ENCODE measurements at places on chromosomes 16 and 17. TPM values are rescaled to one million over a fixed set of nuclear protein-coding genes. Genes with fewer than 3 reads are reported as not detected.
A peak's percentile ranks its signal among the peaks of the same experiment; 100 is the strongest.

Gene VTN
- total RNA-seq: 54.1 TPM

Gene AANAT
- total RNA-seq: not detected

- no peak for DNase-seq
- H3K4me1 ChIP-seq: no peaks in the 10 kb centered on the region
- H3K4me3 ChIP-seq: no peak overlapping the region
- H3K36me3 ChIP-seq: peaks cover 29% of the 10 kb centered on the region
Measured at GRCh38 chr16:3766177-3766576, 48.9 kb upstream of the TRAP1 start.

- peaks cover 23% of the 10 kb centered on the region for H3K4me1 ChIP-seq
- H3K36me3 ChIP-seq: peaks cover 11% of the 10 kb centered on the region
- no peak overlapping the region for H3K4me3 ChIP-seq
- no peak overlapping the region for H3K27ac ChIP-seq
- no peak for DNase-seq
- H3K27me3 ChIP-seq: no peaks in the 10 kb centered on the region
Measured at GRCh38 chr16:30413112-30413806, 5.9 kb downstream of the ZNF771 start.

DNA sequence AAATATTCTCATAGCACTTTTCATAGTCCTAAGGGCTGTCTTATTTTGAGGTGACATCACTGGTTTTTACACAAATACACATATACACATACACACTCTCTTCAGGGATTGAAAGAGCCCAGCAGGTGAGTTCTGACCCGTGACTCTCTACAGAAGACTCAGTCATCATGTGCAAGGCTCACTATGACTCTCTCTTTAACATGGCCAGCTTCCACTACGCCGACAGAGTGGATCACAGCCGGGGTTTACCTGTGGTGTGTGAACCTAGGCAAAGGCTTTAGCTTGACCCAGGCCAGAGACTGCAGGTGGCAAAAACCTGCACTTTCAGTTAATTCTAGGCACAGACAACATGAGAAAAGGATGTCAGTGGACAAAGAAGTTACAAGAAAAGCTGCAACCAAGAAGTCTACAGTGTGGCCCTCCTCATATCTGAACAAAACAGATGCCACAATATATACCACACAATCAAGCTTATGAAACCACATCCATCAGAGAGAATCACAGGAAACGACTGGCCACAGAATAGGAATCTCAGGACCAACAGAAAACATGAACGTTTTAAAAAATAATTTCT, 56.5 kb downstream of the CYTH1 start:
- H3K4me1 ChIP-seq: peaks cover 53% of the 10 kb centered on the region
- H3K36me3 ChIP-seq: no peaks in the 10 kb centered on the region
- no peak for DNase-seq
- no peak overlapping the region for H3K4me3 ChIP-seq

DNA sequence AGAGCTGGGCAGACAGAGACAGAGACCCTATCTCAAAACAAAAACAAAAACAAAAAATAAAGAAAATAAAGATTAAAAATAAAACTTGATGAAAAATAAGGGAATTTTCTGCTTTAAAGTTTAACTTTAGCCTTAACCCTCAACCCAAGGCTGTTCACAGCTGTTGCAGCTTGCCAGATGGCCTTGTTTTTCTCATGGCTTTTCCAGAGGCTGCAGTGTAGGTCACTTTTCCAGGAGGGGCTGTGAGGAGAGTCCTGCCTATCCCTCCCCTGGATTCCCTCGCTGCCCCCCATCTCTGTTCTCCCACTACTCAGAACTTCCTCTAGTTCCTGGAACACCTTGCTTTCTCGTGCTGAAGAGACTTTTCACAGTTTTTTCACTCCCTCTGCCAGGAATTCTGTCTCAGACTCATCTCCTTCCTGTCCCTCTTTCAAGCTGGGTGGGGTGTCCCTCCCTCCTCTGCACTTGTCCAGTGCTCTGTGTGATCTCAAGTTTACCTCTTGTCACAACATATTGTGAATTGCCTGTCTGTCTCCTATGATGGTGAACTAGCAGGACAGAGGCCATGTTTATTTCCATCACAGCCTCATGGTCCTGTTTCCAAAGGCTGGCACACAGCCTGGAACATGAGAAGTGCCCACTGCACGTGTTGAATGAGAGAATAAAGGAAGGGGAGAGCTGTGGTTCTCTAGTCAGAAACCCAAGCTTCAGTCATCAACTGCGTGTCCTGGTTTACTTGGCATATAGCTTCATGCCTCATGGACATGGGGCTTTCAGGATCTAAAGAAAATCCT, 69.9 kb upstream of the MSI2 start:
- H3K36me3 ChIP-seq: no peaks in the 10 kb centered on the region
- no peaks in the 10 kb centered on the region for H3K27me3 ChIP-seq
- no peaks in the 10 kb centered on the region for H3K4me1 ChIP-seq
- no peak overlapping the region for H3K4me3 ChIP-seq

DNA sequence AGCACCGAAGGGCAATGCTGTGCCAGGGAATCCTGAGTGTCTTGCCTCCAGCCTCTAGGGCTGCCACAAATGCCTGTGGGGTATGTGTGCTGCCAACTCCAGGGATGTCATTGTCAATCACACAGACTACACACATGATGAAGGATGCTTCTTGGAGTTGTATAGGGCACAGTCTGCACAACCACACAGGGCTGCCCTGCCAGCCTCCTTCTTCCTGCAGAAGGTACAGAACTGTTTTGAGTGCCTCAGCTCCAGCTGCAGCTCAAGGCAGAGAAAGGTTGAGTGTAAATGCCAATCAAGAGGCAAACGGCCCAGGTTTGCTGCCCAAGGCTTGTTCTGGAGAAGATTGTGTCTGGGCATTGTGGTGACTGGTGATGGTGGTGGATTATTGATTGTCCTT, 15.6 kb downstream of the SCNN1B start:
- no peak for DNase-seq
- H3K36me3 ChIP-seq: no peaks in the 10 kb centered on the region
- no peak overlapping the region for H3K27ac ChIP-seq
- H3K27me3 ChIP-seq: no peaks in the 10 kb centered on the region
- no peak overlapping the region for H3K4me3 ChIP-seq

GRCh38 chr17:50560185-50560824, at the start of gene CACNA1G:
Gene CACNA1G, plus strand, starts transcription at chr17:50560715. Its CDS starts 745 bp downstream, at chr17:50561460.
- H3K36me3 ChIP-seq: no peaks in the 10 kb centered on the region
- H3K27me3 ChIP-seq: peaks cover 61% of the 10 kb centered on the region
- peaks cover 24% of the 10 kb centered on the region for H3K4me1 ChIP-seq
- peak within 1 kb of the TSS; percentile 92 for H3K4me3 ChIP-seq

GRCh38 chr17:10059684-10060211, 138.7 kb downstream of the GAS7 start:
- H3K4me1 ChIP-seq: peaks cover 33% of the 10 kb centered on the region
- H3K36me3 ChIP-seq: no peaks in the 10 kb centered on the region
- H3K4me3 ChIP-seq: no peak overlapping the region
- peaks cover 2% of the 10 kb centered on the region for H3K27me3 ChIP-seq
- H3K27ac ChIP-seq: peak overlapping the region; percentile 26
- DNase-seq: no peak

Data from type B pancreatic cell (in vitro differentiated cells).